Type B pancreatic cell (in vitro differentiated cells): ENCODE measurements at places on chromosomes 6 and 20. TPM values are rescaled to one million over a fixed set of nuclear protein-coding genes. Genes with fewer than 3 reads are reported as not detected.
A peak's percentile ranks its signal among the peaks of the same experiment; 100 is the strongest.

Gene TREM2
- total RNA-seq: not detected in 2 replicates

Gene IRF4
- total RNA-seq: 1.7 TPM in 1 of 2 replicates, not detected in the other

Gene TRIM10
- total RNA-seq: 0.17 TPM in 1 of 2 replicates, not detected in the other

Gene C6orf141
- 9.5 and 19.2 TPM in 2 replicates for total RNA-seq

Gene WFDC2
- 64.4 and 98.9 TPM in 2 replicates for total RNA-seq

Gene EYA2
- total RNA-seq: 8.1 and 8.4 TPM in 2 replicates

Gene EPPIN
- 0.24 TPM in 1 of 2 replicates, not detected in the other for total RNA-seq

Gene RBM24
- 0.88 and 4.2 TPM in 2 replicates for total RNA-seq

Gene CALHM4
- total RNA-seq: not detected in 2 replicates

GRCh38 chr20:49203011-49203410 is 14.9 kb upstream of the STAU1 start:
- no peak for DNase-seq

- DNase-seq: no peak
Observed at GRCh38 chr20:20711413-20711812, 1.0 kb downstream of the RALGAPA2 start.

GRCh38 chr6:104642871-104643270 is 216.8 kb downstream of the HACE1 start:
- DNase-seq: no peak

GRCh38 chr6:156827382-156827781 is 50.2 kb downstream of the ARID1B start:
- DNase-seq: no peak

DNA sequence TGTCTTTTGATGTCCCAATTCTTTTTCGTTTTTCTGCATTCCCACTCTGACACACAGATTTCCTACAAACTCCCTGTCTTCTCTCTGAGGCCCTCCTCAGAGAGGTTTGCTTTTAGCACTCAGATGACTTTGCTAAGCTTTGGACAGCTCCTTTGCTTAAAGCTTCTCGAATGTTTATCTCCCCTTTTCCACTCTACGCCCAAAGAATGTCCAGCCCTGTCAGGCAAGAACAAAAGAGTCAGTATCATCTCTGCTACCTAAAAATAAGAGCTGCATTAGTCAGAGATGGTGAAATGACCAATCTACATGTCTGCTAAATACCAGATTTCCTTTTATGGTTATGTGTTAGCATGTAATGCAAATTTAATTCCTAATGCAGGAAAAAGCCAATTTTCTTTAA is 56.8 kb downstream of the PREP start:
- no peak for DNase-seq

GRCh38 chr6:131061751-131062119 is 1.3 kb downstream of the EPB41L2 start:
- DNase-seq: no peak

GRCh38 chr6:147268254-147268653 is 64.0 kb downstream of the STXBP5 start:
- no peak for DNase-seq

- DNase-seq: no peak
Observed at GRCh38 chr20:58088625-58089024, 139.8 kb downstream of the ANKRD60 start.

GRCh38 chr6:44270526-44271405 is 516 bp downstream of the TMEM151B start:
- DNase-seq: no peak

DNA sequence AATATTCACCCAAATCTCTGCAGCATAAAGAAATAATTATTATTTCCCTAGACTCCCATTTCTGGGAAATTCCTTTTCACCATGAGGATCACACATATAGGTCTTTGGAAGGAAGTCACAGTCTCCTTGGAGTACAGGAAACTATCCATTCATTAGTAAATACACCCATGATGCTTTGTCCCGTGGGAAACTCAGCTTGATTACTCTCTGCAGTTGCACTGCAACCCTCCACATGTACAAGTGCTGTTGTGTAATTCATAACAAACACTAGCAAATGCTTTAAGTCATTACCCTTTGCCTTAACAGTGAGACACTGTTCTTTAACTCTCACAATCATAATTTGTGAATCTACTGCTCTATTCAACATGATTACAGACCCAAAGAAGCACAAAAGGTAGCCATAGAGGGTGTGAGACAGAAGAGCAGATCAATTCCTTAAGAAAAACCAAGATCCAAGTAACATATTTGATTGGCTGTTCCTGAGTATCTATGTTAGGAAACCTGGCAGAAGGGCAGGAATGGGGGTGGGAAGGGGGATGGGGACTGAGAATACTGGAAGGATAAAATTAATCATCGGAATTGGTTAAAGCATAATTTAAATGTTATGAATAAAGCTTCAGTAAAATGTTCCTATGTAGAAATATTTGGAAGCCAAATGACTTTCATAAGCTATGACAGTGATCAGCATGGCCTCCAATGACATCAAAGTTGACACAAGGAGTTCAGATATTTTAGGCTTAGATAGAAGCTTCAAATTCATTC is 268.0 kb downstream of the HACE1 start:
- DNase-seq: no peak

- DNase-seq: no peak
Observed at GRCh38 chr20:60649541-60649940, 602.5 kb upstream of the CDH4 start.

GRCh38 chr6:167647737-167648470 is 178.8 kb upstream of the AFDN start:
- no peak for DNase-seq

GRCh38 chr6:56668158-56668557 is 25.5 kb upstream of the DST start:
- DNase-seq: no peak

DNA sequence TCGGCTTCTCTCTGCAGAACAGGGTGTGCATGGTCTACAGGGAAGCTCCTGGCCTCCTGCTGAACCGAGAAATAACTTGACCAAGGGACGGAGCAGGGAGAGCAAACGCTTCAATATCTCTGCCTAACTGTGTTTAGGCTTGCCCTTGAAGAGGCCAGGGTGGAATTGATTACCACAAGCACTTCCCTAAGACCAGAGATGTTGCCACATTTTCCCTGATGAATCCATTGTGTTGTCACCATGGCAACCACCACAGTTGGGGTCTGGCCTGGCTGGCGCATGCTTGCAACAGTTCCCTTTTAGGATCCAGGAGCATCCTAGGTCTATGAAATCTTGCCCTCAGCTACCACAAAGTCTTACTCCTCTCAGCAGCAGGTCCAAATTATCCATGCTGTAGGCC is 213.5 kb upstream of the SULF2 start:
- no peak for DNase-seq

GRCh38 chr20:64116016-64116415 is 8.7 kb upstream of the NPBWR2 start:
- no peak for DNase-seq

DNA sequence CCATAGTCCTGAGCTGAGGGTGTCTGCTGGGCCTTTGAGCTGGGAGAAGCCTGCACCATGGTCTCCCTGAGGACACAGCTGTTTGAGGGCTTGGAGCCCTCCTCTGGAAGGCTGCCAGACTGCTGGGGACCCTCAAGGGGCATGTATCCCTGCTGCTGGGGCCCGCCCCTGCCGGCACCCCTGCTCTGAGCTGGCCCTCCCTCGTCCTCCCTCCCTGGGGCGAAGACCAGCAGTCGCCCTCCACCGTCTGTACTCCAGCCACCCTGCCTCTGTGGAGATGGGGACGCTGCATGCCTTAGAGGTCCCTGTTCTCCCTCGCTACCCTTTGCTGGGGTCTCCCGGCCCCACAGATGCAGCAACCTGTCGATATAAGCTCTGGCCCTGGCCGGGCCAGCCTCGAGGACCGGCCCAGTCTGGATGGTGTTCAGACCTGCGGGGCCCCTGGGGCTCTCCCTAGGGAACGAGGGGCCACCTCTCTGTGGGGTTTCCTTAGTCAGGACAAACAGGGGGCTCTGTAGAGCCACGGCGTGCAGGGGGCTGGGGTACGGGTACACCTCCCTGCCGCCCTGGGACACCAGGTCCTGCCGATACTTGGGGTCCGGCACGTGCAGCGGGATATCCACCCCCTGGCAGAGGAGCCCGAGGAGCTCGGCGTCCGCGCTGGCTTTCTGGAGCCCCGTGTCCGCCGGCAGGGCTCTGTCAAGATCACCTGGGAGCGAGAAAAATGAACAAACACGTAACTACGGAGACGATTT is 11.0 kb downstream of the DACT2 start:
- no peak for DNase-seq

- no peak for DNase-seq
Observed at GRCh38 chr6:27872642-27873020, 39.6 kb downstream of the OR2B2 start.

DNA sequence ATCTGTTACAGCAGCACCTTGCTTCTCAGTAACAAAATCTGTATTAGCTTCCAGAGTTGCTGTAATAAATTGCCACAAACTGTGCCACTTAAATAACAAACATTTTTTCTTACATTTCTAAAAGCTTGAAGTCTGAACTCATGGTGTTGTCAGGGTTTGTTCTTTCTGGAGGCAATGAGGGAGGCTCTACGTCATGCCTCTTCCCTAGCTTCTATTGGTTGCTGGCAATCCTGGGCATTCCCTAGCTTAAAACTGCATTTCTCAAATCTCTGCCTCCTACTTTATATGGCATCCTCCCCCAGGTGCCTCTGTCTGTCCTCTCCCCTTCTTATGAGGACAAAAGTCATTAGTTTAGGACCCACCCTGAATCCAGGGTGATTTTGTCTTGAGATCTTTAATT is 41.6 kb upstream of the TMEM244 start:
- DNase-seq: no peak

GRCh38 chr6:146354451-146354850 is 189.2 kb upstream of the RAB32 start:
- DNase-seq: no peak

GRCh38 chr6:112116221-112116620 is 28.8 kb downstream of the FAM229B start:
- DNase-seq: no peak

DNA sequence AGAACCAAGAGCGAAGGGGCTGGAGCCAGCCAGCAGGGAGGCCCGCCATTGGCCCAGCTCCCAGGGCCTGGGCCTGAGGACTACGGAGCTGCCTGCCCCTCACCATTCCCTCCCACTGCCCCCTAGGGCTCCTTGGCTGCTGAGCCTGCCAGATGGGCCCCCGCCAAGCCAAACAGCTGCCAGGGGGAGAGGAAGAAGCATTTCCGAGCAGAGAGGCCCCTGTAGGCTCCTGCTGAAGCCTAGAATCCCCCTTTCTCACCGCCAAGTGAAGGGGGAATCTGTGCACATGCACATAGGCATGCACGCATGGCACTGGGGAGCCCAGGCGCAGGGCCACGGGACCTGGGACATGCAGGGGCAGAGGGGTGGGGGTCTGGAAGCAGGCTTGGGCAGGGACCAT is 28.5 kb upstream of the MRPS18A start:
- DNase-seq: no peak

DNA sequence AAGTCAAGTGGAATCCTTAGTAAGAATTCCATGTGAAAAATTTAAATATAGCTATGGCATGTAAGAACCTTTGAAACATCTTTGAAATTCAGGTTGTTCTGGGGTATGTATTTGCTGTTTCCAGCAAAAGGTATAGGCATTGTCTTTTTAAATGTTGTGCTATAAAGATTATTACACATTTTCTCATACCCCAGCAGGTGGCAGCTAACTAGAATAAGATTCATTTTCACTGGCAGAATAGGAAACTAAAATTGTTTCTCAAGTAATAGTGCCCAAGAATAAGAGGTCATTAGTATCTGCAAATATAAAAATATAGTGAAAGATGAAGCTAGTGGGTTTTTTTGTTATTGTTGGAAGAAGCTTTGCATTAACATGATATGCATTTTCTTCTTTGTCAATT is 1.8 kb downstream of the GRIK2 start:
- DNase-seq: no peak

GRCh38 chr6:157025437-157025836 is 248.3 kb downstream of the ARID1B start:
- no peak for DNase-seq

GRCh38 chr6:45454008-45454911 is 76.5 kb upstream of the SUPT3H start:
- no peak for DNase-seq

DNA sequence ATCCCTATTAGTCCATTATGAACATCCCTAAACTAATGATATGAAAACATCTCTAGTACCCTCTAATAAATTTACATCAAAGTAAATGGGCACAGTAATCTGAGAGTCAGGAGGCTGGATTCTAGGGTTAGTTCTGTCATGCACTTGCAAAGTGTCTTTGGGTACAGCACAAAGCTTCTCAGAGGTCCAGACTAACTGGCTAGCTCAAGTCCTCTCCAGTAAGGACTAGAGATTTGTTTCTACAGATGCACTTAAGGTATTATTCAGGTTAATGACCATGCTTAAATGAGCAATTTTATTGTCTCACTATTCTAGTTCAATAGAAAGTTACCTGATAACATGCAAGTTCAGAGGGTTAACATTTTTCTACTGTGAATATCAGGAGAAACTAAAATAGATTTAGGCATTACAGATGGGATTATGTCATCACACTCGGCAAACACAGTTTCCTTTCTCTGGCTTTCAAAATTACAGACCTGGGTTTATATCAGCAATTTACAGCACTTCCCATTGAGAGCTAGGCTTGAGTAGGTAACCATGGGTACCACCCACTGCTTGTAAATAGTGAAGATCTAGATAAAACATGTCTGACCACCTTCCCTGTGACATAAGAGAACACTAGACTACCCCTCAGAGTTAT is 402.9 kb upstream of the RUNX2 start:
- no peak for DNase-seq

- peak; percentile 72 for DNase-seq
Observed at GRCh38 chr6:123804014-123804786, 535 bp downstream of the NKAIN2 start.

DNA sequence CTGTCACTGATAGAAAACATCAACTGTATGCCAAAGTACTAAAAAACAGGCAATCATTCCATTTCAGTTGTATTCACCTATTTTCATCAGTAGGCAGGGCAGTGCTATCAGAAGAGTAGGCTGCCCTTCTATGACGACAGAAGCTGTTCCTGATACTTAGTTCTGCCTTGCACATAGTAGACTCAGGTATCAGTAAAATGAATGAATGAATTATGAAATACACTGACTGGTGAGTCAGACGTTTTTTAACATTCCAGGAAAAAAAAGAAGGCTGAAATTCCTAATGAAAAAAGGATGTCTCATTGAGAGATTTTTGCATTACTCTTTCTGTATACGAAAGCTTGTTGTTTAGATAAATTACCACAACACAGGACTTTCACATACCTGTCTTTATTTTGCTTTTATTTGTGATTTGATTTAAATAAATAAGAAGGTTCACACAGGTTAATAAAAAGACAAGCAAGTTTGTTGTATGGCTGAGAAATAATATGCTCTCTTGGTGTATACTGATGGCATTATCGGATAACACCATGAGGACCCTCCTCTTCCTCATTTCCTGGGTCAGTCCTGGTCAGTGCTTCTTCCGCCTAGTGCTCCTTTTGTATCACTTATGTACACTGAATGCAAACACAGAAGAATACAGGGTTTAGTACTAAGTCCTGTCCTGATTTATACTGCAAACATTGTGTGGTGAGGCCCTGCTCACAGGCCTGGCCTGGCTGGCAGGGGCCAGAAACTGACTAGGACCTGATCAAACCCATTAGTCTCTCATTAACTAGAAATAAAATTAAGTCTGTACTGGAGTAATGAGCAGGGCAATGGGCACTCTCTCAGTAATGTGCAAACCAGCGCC is 39.4 kb upstream of the SPDEF start:
- no peak for DNase-seq

- no peak for DNase-seq
Observed at GRCh38 chr6:166862978-166863530, 93.3 kb downstream of the RNASET2 start.
